Motor neuron (in vitro differentiated cells): ENCODE measurements at places on chromosomes 2 and 18. TPM values are rescaled to one million over a fixed set of nuclear protein-coding genes. Genes with fewer than 3 reads are reported as not detected.

- ATAC-seq = peak; percentile 99
Measured at GRCh38 chr2:219727771-219728429, 100.5 kb downstream of the SLC4A3 start.

DNA sequence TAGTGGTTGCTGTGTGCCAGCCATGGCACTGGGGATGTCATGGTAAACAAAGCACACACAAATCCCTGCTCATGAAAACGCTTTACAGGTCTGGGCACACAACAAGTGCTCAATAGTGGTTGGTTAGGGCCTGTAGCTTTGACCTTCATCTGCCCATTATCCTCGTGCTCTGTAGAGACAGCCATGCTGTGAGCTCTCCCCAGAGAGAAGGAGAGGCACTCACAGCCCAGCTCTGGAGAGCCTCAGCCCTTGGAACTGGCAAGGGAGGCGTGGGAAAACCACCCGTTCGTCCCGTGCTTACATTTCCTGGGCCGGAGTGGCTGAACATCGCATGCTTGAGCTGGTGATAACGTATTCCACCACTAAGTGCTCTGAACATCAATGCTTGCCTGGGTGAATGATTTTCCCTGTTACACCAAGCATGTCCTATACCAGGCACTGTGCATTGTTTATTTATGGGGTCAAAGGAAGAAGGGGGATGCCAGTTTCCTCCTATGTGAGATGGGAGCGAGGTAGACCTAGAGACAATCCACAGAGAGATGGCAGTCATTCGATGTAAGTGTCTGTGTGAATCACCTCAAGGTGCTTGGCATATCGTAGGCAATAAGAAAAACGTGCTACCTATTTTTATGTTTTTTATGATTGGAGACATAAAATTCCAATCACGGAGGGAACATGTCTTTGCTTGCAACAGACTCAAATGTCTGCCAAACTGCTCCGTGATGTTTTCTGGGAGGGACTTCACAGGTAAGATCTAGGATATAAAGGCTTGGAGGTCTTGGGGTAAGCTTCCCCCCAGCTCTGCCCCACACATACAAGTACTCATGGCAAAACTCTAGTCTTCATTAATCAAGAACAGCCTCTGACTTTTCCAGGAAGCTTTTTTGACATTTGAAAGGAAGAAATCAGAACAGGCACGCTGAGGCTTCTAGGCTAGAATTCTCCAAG, 75.5 kb downstream of the DDX1 start:
- ATAC-seq = no peak

DNA sequence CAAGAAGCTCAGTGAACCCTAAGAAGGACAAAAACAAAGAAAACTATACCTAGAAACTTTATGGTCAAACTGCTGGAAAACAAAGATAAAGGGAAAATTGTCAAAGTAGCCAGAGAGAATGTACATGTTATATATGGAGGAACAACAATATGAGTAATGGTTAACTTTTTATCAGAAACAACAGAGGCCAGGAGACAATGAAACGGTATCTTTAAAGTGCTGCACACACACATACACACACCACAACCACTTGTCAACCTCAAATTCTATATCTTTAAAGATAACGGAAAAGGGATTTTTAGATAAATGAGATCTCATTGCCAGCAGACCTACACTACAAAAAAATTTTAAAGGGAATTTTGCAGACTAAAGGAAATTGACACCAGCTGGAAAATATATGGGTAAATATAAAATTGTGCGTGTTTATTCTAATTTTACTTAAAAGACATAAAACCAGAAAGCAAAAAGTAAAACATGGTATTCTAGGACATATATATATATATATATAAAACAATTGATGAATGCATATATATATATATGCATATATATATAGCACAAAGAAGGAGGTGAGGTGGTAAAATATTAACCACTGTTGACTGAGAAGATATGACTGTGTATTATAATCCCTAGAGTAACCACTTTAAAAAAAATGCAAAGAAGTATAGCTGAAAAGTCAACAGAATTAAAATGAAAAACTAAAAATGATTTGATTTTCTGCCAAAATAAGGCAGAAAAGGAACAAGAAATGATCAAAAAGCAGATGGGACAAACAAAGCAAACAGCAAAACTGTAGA, 172.0 kb downstream of the SRBD1 start:
- no peak for ATAC-seq

The CDCA7 gene
- 27.5 and 30.4 TPM in 2 replicates for total RNA-seq
